Calu3 (cell line): ENCODE measurements at places on chromosomes 6 and 20.

DNA sequence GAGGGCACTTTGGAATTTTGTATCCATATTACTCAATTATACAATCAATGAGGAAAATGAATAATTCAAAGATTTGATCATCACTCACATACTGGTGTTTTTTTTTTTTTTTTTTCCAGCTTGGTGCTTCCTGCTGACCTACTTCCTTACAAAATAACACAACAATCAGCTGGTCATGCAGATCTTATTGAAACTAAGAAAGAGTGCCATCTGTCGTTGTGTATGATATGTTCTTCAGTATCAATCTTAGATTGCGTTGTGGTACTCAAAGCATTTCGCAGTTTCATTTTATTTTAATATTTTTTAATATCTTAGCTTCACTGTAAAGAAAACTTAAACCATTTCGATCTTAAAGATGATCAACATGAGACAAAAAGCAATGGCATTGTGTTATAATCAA lies 155.6 kb downstream of the OGFRL1 start:
- no peaks in the 10 kb centered on the region for H3K4me1 ChIP-seq
- H3K36me3 ChIP-seq = no peaks in the 10 kb centered on the region
- no peaks in the 10 kb centered on the region for H3K27me3 ChIP-seq
- H3K27ac ChIP-seq = no peak overlapping the region

DNA sequence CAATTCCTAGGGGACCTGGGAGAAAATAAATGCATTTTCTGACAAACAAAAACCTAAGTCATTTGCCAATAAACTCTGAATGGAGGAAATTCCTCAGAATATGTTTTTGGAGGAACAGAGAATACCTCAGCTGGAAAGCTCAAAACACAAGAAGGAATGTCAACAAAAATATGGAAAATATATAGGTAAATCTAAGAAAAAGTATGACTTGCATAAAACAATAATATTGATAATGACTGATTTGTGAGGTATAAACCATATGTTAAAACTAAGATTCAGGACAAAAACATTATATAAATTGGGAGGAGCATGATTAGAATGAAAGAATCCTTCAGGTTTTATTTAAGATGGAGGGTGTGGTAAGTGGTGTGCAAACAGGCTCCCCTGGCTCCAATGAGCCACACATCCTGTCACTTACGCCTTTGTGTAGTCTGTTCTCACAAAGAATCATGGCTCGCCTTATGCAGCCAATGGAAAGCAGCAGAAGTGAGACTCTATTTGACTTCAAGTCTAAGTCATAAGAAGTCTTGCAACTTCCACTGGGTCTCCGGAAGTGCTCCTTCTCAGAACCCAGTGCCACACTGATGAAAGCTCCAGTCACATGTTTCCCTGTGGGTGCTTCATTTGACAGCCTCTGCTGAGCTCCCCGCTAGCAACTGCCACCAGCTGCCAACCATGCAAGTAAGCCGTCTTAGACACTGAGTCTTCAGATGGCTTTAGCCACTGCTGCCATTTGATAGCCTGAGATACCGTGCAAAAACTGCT lies 8.1 kb downstream of the CFAP61 start:
- H3K27me3 ChIP-seq = peaks cover 13% of the 10 kb centered on the region
- no peak overlapping the region for H3K27ac ChIP-seq
- H3K36me3 ChIP-seq = no peaks in the 10 kb centered on the region
- no peak overlapping the region for H3K4me3 ChIP-seq
- no peak for DNase-seq
- no peaks in the 10 kb centered on the region for H3K4me1 ChIP-seq

- no peak overlapping the region for H3K4me3 ChIP-seq
- no peaks in the 10 kb centered on the region for H3K4me1 ChIP-seq
- DNase-seq = no peak
Observed at GRCh38 chr6:7515363-7515762, 26.1 kb upstream of the DSP start.

GRCh38 chr6:2630359-2630758 lies 120.4 kb downstream of the MYLK4 start:
- peak; percentile 45 for DNase-seq
- no peak overlapping the region for H3K4me3 ChIP-seq
- H3K27me3 ChIP-seq = no peaks in the 10 kb centered on the region
- peaks cover 17% of the 10 kb centered on the region for H3K4me1 ChIP-seq
- peaks cover 14% of the 10 kb centered on the region for H3K36me3 ChIP-seq
- peak overlapping the region; percentile 67 for H3K27ac ChIP-seq

GRCh38 chr6:14046476-14047068 lies 71.0 kb upstream of the CD83 start:
- peaks cover 30% of the 10 kb centered on the region for H3K27me3 ChIP-seq
- no peak overlapping the region for H3K4me3 ChIP-seq
- H3K36me3 ChIP-seq = no peaks in the 10 kb centered on the region

DNA sequence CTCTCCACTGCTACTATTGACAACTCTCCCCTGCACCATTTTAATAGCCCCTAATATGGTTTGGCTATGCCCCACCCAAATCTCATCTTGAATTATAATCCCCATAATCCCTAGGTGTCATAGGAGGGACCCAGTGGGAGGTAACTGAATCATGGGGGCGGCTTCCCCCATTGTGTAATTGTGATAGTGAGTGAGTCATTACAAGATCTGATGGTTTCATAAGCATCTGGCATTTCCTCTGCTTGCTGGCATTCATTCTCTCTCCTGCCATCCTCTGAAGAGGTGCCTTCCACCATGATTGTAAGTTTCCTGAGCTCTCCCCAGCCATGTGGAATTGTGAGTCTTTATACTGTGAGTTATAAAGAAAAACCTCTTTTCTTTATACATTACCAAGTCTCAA lies 74.1 kb upstream of the TCF21 start:
- no peak overlapping the region for H3K4me3 ChIP-seq
- H3K36me3 ChIP-seq = no peaks in the 10 kb centered on the region
- no peak overlapping the region for H3K27ac ChIP-seq
- H3K27me3 ChIP-seq = no peaks in the 10 kb centered on the region
- H3K4me1 ChIP-seq = peaks cover 11% of the 10 kb centered on the region

DNA sequence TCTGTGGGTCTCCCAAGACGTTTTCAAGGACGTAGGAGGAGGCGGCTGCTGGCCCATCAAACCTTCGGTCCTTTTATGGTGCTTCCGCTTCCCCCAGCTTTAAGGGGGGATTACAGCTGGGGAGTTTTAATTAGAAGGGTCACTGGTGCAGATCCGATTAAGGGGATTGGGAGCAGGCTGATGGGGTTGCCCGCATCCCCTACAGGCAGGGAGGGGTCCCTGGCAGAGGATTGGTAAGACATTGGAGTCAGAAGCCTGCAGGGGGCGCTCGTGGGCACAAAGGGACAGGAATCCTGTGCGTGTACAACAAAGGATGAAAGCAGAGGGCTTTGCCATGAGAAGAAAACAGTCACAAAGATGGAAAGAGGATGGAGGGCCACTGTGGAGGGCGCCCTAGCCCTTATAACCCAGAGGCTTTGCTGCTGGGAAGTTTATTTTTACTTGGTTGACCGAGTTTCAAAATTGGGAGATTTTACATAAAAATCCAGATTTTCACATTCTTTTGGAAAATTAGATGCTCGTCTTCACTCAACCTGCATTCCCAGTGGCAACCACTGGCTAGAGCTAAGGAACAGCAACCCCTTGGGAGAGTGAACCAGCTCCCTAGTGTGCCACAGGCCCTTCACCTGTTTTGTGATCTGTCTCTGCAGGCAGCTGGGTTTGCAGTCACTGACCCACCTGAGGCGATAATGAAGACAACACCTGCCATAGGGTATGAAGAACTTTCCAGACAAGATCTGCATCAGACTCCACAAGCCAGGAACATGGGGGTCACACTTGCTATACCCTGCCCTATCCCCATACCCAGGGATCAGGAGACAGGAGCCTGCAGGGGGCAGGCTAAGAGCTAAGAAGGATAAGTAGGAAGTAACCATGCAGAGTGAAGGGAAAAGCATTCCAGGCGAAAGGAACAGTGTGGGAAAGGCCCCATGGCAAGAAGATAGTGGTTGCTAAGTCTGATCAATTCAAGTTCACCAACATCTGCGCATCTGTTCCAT lies 97.7 kb downstream of the KCNB1 start:
- H3K27me3 ChIP-seq = peaks cover 89% of the 10 kb centered on the region
- peak; percentile 89 for DNase-seq
- H3K4me1 ChIP-seq = peaks cover 8% of the 10 kb centered on the region
- no peak overlapping the region for H3K4me3 ChIP-seq

DNA sequence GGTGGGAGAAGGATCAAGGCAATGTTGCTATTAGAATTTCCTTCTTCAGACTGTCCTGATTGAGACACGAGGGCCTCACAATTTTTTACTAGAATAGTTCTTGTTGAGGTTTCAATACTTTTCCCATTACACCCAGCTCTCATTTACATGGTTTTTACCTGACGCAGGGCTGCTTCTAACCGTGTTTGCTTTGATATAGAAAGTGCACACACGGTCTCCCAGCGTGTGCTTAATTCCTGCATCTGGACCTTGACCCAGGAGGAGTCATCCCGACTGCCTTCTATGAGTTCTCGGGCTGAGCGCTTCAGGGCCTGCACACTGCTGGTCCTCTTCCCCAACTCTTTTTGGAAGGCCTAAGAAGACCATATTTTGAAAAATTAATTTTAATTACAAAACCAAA lies 160.2 kb downstream of the DST start:
- H3K4me3 ChIP-seq = no peak overlapping the region
- no peak for DNase-seq
- H3K27ac ChIP-seq = no peak overlapping the region
- H3K4me1 ChIP-seq = peaks cover 49% of the 10 kb centered on the region

GRCh38 chr6:7107578-7108195 lies at the start of gene RREB1:
Gene RREB1, plus strand, starts transcription at chr6:7107961. Its CDS starts 73,951 bp downstream, at chr6:7181912.
- DNase-seq = peak; percentile 44
- H3K36me3 ChIP-seq = peaks cover 44% of the 10 kb centered on the region
- peak within 1 kb of the TSS; percentile 74 for H3K4me3 ChIP-seq
- peaks cover 6% of the 10 kb centered on the region for H3K4me1 ChIP-seq
- H3K27me3 ChIP-seq = no peaks in the 10 kb centered on the region
- peak within 1 kb of the TSS; percentile 92 for H3K27ac ChIP-seq

- H3K4me3 ChIP-seq = no peak overlapping the region
- no peak for DNase-seq
- H3K4me1 ChIP-seq = no peaks in the 10 kb centered on the region
- no peaks in the 10 kb centered on the region for H3K27me3 ChIP-seq
- H3K27ac ChIP-seq = no peak overlapping the region
Observed at GRCh38 chr6:22699151-22699550, 129.8 kb downstream of the HDGFL1 start.

DNA sequence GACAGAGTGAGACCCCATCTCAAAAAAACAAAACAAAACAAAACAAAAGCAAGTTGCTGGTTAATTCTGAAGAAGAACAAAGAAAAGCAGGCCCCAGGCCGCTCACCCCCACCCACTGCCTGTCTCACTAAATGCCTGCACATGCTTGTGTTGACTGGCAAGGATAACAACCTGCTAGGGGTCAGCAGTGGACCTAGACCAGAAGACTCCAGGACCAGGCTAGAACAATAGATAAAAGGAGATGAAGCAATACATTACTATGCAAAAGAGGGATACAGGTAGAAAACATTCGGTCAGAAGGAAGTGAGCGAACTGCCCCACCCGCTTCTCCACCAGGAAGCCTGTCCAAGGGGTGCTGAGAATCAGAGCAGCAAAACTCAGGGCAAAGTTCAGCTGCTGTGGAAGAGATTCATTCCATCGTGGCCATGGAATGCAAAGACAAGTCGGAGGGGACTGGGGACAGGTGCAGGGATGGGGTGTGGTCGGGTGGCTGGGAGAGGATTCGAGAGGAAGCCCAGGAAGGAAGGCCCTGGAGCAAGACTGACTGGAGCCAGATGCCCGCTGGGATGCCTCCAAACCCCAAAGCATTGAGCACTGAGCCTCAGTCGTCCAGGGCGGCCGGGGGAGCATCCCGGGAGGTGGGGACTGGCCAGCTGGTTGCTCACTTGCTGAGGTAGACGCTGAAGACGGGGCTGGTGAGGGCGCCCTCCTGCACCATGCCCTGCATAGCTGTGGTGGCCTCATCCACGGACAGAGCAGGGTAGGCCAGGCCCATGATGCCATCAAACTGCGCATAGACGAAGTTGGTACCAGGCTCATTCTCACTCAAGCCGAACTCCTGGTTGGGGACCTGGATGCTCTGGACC lies 5.3 kb downstream of the PGC start:
- peak overlapping the region; percentile 2 for H3K4me3 ChIP-seq
- peaks cover 19% of the 10 kb centered on the region for H3K4me1 ChIP-seq
- H3K27ac ChIP-seq = peak overlapping the region; percentile 45
- H3K36me3 ChIP-seq = peaks cover 6% of the 10 kb centered on the region
- H3K27me3 ChIP-seq = no peaks in the 10 kb centered on the region

DNA sequence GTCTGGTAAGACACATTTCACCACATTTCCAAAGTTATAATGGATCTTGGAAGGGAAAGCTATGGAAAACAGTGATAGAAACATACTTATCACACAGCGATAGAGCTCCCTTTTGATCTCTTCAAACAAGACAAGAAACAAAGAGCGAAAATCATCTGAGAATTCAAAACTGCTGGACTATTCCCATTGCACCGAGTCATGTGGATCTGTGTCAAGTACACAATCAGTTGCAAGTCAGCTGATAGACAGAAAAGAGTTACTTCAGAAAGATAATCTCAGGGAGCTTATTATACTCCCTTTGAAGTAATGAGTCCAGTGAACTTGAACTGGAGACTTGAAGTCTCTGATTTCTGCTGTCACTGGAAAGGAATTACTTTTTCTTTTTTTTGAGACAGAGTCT lies 89.7 kb upstream of the GCM1 start:
- H3K36me3 ChIP-seq = no peaks in the 10 kb centered on the region
- H3K4me1 ChIP-seq = no peaks in the 10 kb centered on the region
- no peak overlapping the region for H3K4me3 ChIP-seq
- no peaks in the 10 kb centered on the region for H3K27me3 ChIP-seq
- no peak for DNase-seq
- H3K27ac ChIP-seq = no peak overlapping the region

- no peak overlapping the region for H3K27ac ChIP-seq
- no peak overlapping the region for H3K4me3 ChIP-seq
- no peak for DNase-seq
- no peaks in the 10 kb centered on the region for H3K27me3 ChIP-seq
- H3K4me1 ChIP-seq = peaks cover 10% of the 10 kb centered on the region
- no peaks in the 10 kb centered on the region for H3K36me3 ChIP-seq
Observed at GRCh38 chr6:130834482-130835251, 7.5 kb downstream of the SMLR1 start.

- no peak overlapping the region for H3K4me3 ChIP-seq
- no peak overlapping the region for H3K27ac ChIP-seq
- peaks cover 11% of the 10 kb centered on the region for H3K4me1 ChIP-seq
- peaks cover 12% of the 10 kb centered on the region for H3K36me3 ChIP-seq
Observed at GRCh38 chr20:54137115-54137514, 36.7 kb downstream of the CYP24A1 start.

DNA sequence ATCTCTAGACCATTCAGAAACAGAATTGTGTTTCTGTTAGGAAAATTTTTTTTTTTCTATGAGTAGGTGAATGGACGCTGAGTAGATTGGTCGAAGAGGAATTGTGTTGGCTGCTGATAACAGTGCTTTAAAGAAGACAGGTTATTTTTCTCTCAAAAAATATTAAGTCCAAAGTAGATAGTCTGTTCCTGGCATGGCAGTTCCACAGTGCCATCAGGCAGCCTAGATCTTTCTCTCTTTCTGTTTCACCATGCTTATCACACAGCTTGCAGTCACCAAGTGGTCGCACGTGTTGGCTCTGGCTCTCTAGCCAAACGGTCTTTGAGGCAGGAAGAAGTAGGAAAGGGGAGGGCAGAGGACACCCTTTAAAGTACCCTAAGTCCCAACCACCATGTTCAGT lies 22.4 kb upstream of the SERINC3 start:
- H3K4me1 ChIP-seq = no peaks in the 10 kb centered on the region
- H3K27ac ChIP-seq = no peak overlapping the region
- no peak overlapping the region for H3K4me3 ChIP-seq
- H3K36me3 ChIP-seq = no peaks in the 10 kb centered on the region
- H3K27me3 ChIP-seq = peaks cover 14% of the 10 kb centered on the region
